ENCODE measurements at places on chromosomes 7 and 10. TPM values are rescaled to one million over a fixed set of nuclear protein-coding genes. Genes with fewer than 3 reads are reported as not detected.

- H3K4me3 ChIP-seq: no peak overlapping the region
- H3K36me3 ChIP-seq: no peaks in the 10 kb centered on the region
- DNase-seq: no peak
Observed at GRCh38 chr7:107090457-107090856, 46.0 kb downstream of the PRKAR2B start.

DNA sequence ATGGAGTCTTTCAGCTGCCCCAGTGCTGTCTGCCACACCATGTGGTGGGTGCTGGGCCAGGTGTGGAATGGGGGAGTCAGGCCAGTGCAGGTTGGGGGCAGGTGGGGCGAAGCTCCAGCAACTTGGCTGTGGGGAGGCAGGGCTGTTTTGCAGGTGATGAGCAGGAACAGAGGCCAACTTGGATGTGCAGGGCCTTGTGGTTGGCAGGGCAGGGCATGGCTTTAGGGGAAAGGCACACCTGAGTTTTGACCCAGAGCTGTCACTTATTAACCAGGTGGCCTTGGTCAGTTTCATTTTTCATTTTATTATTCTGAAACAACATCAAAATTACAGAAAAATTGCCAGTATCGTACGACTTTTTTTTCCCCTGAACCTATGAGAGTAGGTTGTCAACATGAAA is 1.1 kb upstream of the SFTPA2 start:
- peaks cover 5% of the 10 kb centered on the region for H3K4me1 ChIP-seq
- no peaks in the 10 kb centered on the region for H3K36me3 ChIP-seq

- no peaks in the 10 kb centered on the region for H3K36me3 ChIP-seq
- DNase-seq: no peak
- H3K27me3 ChIP-seq: peaks cover 14% of the 10 kb centered on the region
- no peak overlapping the region for H3K27ac ChIP-seq
- no peak overlapping the region for H3K4me3 ChIP-seq
Observed at GRCh38 chr7:134186027-134186426, 58.9 kb downstream of the LRGUK start.

The TAS2R41 gene
- total RNA-seq: not detected

The ATOH7 gene
- total RNA-seq: not detected
